Lower leg skin (tissue), 4 donors: ENCODE measurements at places on chromosomes 11 and 22. TPM values are rescaled to one million over a fixed set of nuclear protein-coding genes. Genes with fewer than 3 reads are reported as not detected.

SIDT2 gene
- 49.4 TPM for total RNA-seq

RAPSN gene
- total RNA-seq = not detected

OR6A2 gene
- not detected for total RNA-seq

OR51I1 gene
- not detected for total RNA-seq

DNAJB7 gene
- not detected for total RNA-seq

OR10A3 gene
- total RNA-seq = 0.34 TPM

ZNRF3 gene
- total RNA-seq = 17.2 TPM

TECTA gene
- 0.26 TPM for total RNA-seq

DNA sequence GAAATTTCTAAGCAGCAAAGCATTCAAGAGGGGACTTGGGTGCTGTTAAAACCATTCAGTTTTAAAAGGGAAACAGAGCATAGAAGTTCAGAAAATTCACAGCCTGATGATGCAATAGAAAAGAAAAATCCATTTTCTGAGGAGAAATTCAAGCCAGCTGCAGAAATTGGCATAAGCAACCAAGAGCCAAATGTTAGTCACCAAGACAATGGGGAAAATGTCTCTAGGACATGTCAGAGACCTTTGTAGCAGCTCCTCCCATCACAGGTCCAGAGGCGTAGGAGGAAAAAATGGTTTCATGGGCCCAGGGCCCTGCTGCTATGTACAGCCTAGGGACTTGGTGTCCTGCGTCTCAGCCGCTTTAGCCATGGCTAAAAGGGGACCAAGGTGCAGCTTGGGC, 5.5 kb upstream of the IRAG1 start:
- DNase-seq = no peak

- DNase-seq = peak; percentile 81
These were observed 17.9 kb downstream of the MYEOV start for GRCh38 chr11:69311767-69312385.

GRCh38 chr11:69703768-69704507, at the start of gene FGF19:
TSS of gene FGF19 (minus strand) at chr11:69704022. CDS start at chr11:69703876, 146 bp downstream.
- no peak for DNase-seq

DNA sequence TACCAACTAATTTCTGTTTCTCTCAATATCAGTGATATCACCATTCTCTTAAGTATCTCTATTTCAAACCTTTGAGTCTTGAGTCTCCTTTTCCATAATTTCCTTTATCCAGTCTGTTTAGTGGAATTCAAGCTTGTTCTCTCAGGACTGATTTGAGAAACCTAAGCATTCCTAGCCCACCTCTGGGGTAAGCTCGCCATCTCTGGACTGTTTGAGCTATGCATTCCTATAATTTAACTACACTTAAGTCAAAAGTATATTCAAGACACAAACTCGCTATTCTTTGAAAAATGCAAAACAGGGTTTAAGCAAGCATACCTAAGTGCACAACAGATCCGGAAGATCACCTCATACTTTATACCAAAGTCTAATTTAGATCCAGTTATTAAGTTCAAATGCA, 2.1 kb upstream of the DLAT start:
- DNase-seq = no peak

- DNase-seq = no peak
These were observed 315.3 kb downstream of the CADM1 start for GRCh38 chr11:115188898-115189278.

DNA sequence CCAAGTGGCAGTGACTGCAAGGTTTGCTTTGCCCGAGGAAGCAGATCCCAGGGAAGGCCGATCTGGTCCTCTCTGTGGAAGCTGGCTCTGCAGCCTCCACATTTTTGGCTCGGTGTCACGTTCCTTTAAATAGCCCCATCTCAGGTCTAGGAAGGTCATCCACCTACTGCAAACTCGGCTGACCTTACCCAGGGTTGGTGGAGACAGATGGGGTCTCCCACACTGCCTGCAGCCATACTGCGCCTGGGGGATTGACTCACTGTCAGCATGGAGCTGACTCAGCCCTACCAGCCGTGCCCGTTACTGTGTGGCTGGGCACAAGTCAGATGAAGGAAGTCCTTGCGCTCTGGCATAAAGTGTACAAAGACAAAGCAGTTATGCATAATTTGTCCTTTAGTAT, 16.9 kb downstream of the CDPF1 start:
- no peak for DNase-seq

DNA sequence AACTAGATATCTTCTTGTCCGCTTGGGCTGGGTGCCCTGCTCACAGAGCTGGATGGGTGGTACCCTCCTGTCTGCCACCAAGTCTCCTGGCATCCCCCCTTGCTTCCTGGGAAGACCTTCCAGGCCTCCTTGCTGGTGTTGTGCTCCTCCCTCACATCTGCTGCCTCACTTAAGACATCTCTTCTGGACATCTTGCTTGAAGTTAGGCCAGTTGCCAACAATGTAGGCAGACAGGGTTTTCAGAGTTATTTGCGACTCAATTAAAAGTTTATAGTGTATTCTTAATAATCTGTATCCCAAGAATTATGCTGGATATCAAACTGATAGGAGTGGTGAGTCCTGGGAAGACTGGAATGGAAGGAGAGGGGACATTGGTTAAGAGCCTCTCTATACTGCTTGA, 64.0 kb upstream of the TNRC6B start:
- DNase-seq = no peak

DNA sequence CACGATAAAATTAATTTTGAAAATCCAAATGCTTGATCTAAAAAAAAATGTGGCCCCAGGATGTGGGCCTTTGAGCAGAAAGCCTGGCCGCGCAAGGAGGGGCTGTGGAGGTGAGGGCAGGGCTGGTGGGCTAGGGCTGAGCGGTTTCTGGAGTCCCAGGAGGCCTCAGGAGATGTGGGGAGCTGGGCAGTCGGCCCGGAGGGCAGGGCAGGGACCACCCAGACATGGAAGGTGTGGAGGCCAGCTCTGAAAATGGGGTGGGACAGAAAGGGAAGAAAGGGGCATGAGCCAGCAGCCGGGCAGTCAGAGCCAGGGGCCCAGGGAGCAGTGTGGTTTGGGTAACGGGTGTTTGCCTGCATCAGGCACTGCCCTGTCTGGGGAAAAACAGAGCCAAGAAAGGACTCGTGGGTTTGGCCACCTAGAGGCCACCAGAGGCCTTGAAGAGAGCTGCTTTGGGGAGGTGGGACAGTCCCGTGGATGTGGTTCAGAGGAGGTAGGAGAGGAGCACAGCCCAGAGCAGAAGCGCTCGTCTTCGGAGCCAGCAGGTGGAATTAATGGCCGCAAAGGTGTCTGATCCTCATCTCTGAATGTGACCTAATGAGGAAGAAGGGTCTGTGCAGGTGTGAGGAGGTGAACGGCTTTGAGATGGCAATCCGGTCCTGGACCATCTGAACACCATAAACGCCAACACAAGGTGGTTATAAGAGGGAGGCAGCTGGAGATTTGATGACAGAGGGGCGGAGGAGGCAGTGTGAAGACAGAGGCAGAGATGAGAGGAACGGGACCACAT, 50.2 kb downstream of the IGF2 start:
- DNase-seq = peak; percentile 8

DNA sequence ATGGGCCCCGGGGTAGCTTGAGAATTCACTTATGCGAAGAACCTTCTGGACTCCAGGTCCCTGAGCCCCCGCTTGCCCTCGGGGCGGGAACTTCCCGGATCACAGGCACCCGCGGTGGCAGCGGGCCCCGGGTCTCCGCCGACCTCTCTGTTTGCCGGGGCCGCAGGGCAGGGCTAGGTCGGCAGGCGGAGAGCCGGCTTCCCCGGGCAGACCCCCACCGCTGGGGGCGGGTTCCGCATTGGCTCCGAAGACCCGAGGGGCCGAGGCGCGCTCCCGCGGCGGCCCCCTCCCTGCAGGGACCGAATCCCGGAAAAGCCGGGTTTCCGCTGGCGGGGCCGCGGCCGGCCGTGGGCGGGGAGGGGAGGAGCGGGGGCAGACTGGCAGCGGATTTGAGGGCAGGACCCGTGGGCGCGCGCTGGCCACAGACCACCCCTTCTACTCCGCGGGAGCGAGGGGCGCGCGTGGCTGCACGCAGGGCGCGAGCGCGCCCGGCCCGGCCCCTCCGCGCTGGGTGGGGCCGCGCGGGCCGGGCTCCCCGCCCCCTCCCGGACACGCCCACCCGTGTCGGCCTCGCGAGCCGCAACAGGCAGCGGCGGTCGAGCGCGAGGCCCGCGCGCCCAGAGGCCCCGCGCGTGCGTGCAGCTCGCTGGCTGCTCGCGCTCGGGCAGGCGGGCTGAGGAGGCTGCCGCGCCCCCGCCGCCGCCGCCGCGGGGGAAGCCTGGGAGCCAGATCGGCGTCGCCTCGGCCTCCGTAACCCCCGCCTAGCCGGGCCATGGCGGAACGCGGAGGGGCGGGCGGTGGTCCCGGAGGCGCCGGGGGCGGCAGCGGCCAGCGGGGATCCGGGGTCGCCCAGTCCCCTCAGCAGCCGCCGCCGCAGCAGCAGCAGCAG, at the start of gene PACS1:
PACS1 (plus strand) TSS at position 558 of the 889 bp plus-strand sequence; CDS start at position 773, 215 bp downstream.
- peak; percentile 47 for DNase-seq

- DNase-seq = no peak
These were observed 53.3 kb downstream of the IGLL1 start for GRCh38 chr22:23526596-23527316.

GRCh38 chr11:80815752-80816453, 1375.1 kb upstream of the TENM4 start:
- no peak for DNase-seq

DNA sequence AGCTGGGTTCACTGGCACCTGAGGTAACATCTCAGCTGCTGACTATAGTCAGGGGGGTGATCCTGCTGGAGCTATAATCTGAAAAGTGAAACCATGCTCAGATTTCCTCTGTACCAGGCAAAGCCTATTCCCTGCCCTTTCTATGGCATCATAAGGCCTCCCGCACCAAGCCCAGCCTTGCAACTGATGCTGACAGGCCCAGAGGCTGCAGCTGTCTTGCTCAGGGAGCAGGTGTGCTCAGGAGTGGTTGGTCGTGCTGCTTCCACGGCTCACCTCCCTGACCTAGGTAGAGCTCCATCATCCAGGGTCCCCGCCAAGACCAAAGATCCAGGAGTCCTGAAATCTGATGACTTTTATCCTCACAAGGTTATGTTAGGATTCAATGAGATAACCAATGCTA, 121.7 kb downstream of the FEZ1 start:
- DNase-seq = no peak

DNA sequence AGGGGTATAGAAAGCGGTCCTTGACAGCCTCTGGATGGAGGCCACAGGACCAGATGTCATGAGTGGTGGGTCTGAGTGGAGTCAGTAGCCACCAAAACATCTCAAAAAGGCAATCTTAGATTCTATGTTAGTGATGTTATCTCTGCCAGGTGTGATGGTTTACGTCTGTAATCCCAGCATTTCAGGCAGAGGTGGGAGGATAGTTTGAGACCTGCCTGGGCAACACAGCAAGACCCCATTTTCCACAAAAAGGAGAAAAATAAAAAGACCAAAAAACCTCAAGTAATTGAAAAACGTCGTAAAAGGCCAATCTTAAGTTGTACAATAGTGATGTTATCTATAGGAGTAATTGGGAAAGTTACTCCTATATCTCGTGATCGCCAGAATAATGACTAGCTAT, 3.7 kb upstream of the MTCH2 start:
- DNase-seq = no peak

GRCh38 chr11:64036087-64037026, 626 bp downstream of the FLRT1 start:
- DNase-seq = no peak

- no peak for DNase-seq
These were observed 277.4 kb upstream of the NARS2 start for GRCh38 chr11:78851878-78852586.

GRCh38 chr22:43216738-43217137, 29.8 kb upstream of the TTLL12 start:
- DNase-seq = no peak

GRCh38 chr11:47278058-47278457, 8.1 kb downstream of the MADD start:
- DNase-seq = no peak

- DNase-seq = no peak
These were observed 4.4 kb downstream of the EP300 start for GRCh38 chr22:41096841-41097240.

DNA sequence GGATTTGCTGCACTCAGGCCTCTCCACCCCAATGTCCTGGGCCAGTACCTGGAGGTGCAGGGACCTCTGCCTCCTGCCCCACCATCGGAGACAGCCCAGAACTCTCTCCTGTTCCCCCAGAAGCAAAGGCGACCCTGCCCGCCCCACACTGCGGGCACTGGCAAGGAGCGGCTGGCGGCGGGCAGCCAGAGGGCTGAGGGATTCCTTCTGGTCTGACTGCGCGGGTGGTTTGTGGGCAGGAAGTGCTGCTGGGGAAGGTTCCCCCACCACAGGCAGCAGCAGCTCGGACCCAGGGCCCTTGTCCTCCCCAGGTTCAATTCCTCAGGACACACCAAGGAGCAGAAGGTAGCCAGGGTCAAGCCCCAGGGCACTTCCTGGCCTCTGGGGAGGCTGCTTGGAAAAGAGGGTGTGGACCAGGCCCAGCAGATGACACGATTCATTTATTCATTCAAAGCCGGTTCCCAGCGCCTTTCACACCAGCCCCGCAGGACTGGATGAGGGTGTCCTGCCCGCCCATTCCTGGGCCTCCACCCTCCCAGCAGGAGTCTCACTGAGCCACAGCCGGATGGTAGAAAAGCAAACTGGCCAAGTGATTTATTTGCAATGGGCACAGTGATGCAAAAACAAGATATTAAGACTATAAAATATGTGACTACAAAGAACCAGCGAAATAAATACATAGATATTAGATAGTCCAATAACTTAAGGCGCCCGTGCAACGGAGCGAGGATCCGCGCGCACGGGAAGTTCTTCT, 1.2 kb downstream of the PHLDA2 start:
- no peak for DNase-seq

DNA sequence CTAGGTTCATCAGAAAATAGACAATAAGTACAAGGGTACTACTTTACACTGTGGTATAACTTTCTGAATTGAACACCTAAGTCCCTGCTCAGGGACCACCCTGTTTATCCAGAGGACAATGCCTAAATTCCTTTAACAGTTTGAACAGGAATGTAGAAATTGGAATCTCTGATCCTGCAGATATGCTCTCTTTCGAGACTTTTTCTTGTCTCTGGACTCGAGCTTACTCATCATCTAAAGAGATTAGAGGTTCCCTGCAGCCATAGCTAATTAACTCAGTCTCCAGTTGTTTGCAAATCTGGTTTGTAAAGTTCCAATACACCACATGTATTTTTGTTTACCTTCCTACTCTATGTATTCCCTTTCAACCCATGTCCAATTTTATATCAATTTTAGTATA, 1.0 kb downstream of the HOATZ start:
- DNase-seq = no peak

GRCh38 chr11:1233351-1234053, 10.6 kb downstream of the MUC5B start:
- no peak for DNase-seq
